ENCODE measurements at places on chromosomes 13 and 19. TPM values are rescaled to one million over a fixed set of nuclear protein-coding genes. Genes with fewer than 3 reads are reported as not detected.

GRCh38 chr13:43492745-43493144 lies 294.0 kb downstream of the ENOX1 start:
- no peak overlapping the region for H3K4me3 ChIP-seq
- H3K27ac ChIP-seq = no peak overlapping the region
- DNase-seq = no peak
- H3K4me1 ChIP-seq = no peaks in the 10 kb centered on the region

DNA sequence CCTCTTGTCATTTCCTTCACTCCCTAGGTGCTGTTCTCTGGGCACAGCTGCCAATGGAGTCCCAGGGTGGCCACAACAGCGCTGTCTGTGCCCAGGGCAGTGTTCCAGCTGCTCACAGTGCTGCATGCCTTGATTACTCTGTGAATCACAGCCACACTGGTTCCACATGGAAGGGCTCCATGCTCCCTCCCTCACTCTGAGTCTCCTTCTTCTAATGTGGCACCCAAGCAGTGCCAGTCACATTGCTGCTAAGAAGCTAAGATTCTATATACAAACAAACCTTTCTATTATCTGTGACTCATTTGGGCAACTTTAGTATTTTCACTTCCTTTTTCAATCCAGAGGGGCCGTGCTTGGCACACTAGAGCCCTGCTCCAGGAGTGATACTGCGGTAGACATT lies 248.7 kb downstream of the TDRD3 start:
- H3K36me3 ChIP-seq = no peaks in the 10 kb centered on the region
- no peak overlapping the region for H3K27ac ChIP-seq
- DNase-seq = no peak
- no peaks in the 10 kb centered on the region for H3K4me1 ChIP-seq
- H3K27me3 ChIP-seq = no peaks in the 10 kb centered on the region

DNA sequence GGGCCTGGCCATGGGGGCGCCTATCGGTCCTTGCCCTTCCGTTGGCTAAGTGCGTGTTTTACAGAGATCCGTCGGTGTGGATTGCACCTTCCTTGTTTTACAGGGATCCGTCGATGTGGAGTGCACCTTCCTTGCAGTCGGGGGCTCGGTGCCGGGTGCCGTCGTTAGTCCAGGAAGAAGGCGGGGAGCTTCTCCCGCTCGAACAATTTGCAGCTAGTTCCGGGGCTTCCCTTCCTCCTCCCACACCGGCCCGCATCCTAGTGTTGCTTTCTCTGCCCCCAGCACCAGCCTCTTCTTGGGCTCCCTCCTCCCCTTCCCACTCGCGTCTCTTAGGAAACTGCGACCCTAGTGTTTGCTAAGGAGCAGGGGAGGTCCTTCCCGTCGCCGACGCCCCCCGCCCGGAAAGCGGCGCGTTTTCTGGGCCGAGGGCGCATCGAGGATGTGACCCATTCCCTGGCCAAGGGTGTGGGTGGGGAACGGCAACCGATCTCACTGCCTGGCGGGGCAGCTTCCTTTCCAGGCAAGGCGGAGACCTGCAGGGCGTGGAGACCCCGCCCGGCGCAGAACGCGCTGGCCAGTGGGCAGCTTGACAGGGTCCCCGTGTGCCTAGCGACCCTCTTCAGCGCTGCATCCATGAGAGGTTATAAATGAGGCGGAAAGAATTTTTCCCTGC lies 75.7 kb upstream of the ZNF91 start:
- peaks cover 3% of the 10 kb centered on the region for H3K4me1 ChIP-seq
- no peak for DNase-seq
- H3K27ac ChIP-seq = no peak overlapping the region
- peaks cover 14% of the 10 kb centered on the region for H3K27me3 ChIP-seq

DNA sequence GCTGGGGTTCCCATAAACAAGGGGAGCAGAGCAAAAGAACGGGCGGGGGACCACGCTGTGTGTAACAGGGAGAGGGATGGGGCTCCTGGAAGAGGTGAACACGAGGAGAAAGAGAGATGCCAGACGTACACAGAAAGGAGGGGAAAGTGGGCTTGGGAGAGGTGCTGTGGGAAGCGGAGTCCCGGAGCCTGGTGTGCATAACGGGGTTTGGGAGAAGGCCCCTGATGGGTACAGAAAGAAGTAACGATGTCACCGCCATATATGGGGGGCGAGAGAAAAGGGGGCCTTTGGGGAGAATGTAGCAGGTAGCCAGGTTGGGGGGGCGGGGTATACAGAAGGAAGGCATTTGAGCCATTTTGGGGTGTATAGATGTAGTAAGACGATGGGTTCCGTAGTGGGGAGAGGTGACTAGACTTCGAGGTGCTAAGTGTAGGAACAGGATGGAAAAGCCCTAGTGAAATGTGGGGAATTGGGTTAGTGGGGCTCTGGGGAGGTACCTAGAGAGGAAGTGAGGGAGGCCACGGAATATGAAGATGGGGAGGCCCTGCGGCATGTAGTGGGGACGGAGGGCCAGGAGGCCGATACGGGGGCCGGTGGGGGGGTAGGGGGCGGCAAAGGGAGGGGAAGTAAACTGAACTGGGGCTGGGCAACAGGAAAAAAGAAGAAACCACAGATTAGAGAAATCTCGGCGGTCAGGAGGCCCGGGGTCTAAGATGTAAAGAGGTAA lies 787 bp downstream of the ZNF580 start:
- H3K27me3 ChIP-seq = no peaks in the 10 kb centered on the region
- no peak for DNase-seq
- H3K4me3 ChIP-seq = peak overlapping the region; percentile 74

- no peaks in the 10 kb centered on the region for H3K4me1 ChIP-seq
- H3K27me3 ChIP-seq = no peaks in the 10 kb centered on the region
- H3K36me3 ChIP-seq = no peaks in the 10 kb centered on the region
- no peak overlapping the region for H3K27ac ChIP-seq
- no peak overlapping the region for H3K4me3 ChIP-seq
Observed at GRCh38 chr13:79287939-79288795, 117.9 kb downstream of the RBM26 start.

- H3K4me3 ChIP-seq = no peak overlapping the region
- DNase-seq = no peak
- H3K27ac ChIP-seq = no peak overlapping the region
- no peaks in the 10 kb centered on the region for H3K4me1 ChIP-seq
- H3K27me3 ChIP-seq = no peaks in the 10 kb centered on the region
Observed at GRCh38 chr13:72788831-72789230, 6.9 kb downstream of the PIBF1 start.

GRCh38 chr13:98301721-98302120 lies 124.7 kb upstream of the RNF113B start:
- H3K27ac ChIP-seq = no peak overlapping the region
- H3K36me3 ChIP-seq = no peaks in the 10 kb centered on the region
- H3K4me1 ChIP-seq = peaks cover 2% of the 10 kb centered on the region
- no peak for DNase-seq
- H3K27me3 ChIP-seq = no peaks in the 10 kb centered on the region
- H3K4me3 ChIP-seq = no peak overlapping the region

Gene CADM4
- polyA plus RNA-seq = 4.3 TPM

- peaks cover 40% of the 10 kb centered on the region for H3K4me1 ChIP-seq
- peak overlapping the region; percentile 66 for H3K27ac ChIP-seq
- peak overlapping the region; percentile 53 for H3K4me3 ChIP-seq
Observed at GRCh38 chr13:27644302-27644701, 22.6 kb downstream of the POLR1D start.

DNA sequence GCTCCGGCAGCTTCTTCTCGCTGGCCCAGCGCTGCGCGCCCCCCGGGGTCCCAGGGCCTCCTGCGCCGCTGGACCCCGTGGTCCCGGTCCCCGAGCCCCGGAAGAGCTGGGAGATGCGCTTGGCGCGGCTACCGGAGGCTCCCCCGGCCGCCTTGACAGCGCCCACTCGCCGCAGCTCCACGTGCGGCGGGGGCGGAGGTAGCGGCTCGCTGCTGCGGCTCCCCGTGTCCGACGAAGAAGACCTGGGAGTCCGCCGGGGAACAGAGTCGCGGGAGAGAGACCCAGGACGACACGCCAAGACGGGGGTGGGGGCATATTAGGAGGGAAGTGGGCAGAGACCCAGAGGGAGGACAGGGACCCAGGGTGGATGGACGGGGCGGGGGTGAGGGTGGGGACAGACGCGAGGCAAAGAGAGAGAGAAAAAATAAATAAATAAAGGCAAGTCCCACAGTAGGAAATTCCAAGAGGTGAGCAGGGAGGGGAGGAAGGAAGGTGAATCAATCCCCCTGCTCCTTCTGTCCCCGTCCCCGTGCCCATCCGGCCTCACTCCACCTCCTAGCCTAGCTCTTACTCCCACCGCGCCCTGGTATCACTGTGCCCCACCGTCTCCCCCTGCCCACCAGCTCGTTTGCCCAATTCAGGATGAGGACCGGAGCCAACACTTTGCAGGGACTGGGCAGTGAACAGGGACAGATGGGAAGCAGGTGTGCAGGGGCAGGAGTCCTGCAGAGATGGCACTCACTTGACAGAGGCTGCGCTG lies 826 bp downstream of the RASIP1 start:
- H3K4me3 ChIP-seq = peak overlapping the region; percentile 34
- no peak for DNase-seq
- peaks cover 16% of the 10 kb centered on the region for H3K4me1 ChIP-seq
- no peaks in the 10 kb centered on the region for H3K36me3 ChIP-seq

- H3K4me1 ChIP-seq = peaks cover 22% of the 10 kb centered on the region
- DNase-seq = no peak
- no peaks in the 10 kb centered on the region for H3K36me3 ChIP-seq
- H3K4me3 ChIP-seq = no peak overlapping the region
- H3K27ac ChIP-seq = no peak overlapping the region
- no peaks in the 10 kb centered on the region for H3K27me3 ChIP-seq
Observed at GRCh38 chr13:30810801-30811200, 75.5 kb downstream of the ALOX5AP start.

- H3K27ac ChIP-seq = no peak overlapping the region
- no peak for DNase-seq
- H3K27me3 ChIP-seq = no peaks in the 10 kb centered on the region
- H3K36me3 ChIP-seq = peaks cover 77% of the 10 kb centered on the region
- H3K4me1 ChIP-seq = no peaks in the 10 kb centered on the region
- no peak overlapping the region for H3K4me3 ChIP-seq
Observed at GRCh38 chr19:57620673-57621348, 6.8 kb downstream of the ZNF134 start.

DNA sequence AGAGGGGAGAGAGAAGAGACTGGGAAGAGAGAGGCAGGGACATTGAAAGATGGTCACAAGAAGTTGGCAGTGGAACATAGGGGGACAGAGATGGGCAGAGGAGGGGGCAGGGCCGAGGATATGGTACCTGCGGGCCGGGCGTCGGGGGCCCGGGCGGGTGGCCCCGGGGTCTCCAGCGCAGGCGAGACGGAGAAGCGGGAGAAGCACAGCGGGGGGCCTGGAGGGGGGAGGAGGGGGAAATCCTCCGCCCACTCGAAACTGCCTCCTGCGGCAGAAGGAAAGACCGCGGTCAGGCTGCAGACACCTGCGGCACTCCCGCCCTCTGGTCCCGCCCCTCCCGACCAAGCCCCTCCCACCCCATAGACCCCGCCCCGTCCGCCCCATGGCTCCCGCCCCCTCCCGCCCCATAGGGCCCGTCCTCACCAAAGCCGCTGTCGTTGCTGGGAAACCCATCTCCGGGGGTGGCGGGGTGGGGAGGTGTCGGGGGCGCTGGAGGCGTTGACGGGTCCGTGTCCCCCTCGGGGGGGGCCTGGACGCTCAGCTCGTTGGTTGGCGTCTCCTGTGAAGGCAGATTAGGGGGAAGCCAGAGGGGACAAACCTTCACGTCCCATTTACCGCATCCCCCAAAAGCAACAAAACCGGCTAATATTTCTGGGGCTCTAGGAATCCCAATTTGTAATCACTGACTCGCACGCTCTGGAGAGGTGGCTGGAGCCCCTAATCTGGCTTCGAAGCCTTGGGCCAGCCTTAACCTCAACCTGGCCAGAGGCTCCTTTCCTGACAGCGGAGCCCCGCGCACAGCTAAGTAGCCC lies 20.4 kb downstream of the LMTK3 start:
- no peaks in the 10 kb centered on the region for H3K36me3 ChIP-seq
- no peak overlapping the region for H3K27ac ChIP-seq
- DNase-seq = no peak
- peaks cover 34% of the 10 kb centered on the region for H3K4me1 ChIP-seq
- no peak overlapping the region for H3K4me3 ChIP-seq

Gene CEACAM4
- not detected for polyA plus RNA-seq

- no peaks in the 10 kb centered on the region for H3K36me3 ChIP-seq
- H3K4me3 ChIP-seq = no peak overlapping the region
Observed at GRCh38 chr13:111317042-111317550, 3.3 kb upstream of the TEX29 start.

Data from keratinocyte (primary cell).